ENCODE measurements at places on chromosomes 3 and 15. TPM values are rescaled to one million over a fixed set of nuclear protein-coding genes. Genes with fewer than 3 reads are reported as not detected.
A peak's percentile ranks its signal among the peaks of the same experiment; 100 is the strongest.

SLC35G2 gene
- total RNA-seq, result 23.3 TPM

GRCh38 chr15:39075756-39076341 lies 505.0 kb upstream of the THBS1 start:
- no peak for DNase-seq

DNA sequence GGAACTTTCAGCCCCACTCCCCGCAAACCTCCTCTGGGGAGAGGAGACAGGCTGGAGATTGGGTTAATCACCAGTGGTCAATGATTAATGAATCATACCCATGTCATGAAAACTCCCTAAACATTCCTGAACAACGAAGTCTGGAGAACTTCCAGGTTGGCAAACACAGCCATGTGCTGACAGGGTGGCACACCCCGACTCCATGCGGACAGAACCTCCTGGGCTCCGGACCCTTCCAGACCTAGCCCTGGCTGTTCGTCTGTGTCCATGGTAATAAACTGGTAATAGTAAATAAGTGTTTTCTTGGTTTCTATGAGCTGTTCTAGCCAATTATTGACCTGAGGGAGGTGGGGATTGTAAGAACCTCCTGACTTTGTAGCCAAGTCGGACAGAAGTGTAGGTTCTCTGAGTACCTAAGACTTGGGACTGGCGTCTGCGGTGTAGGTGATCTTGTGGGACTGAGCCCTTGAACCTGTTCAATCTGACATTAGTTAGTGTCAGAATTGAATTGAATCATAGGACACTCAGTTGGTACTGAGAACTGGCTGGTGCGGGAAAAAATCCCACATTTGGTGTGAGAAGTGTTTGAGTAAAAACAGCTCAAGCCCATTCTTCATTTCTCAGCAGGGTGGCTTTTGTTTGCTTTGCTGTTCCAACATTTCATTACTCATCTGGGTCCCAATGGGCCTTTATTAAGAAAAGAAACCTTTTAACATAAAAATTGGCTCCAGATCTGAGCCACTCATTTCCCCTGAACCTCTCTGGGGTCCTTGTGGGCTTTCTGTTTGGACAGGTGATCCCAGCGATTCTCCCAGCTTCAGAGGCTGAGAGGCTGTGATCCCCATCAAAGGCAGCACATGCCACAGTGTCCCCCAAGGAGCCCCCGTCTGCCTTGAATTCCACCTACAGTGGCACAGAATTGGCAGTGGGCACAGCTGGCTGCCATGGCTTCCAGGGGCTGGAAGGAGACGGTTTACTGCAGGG lies 151.0 kb downstream of the TJP1 start:
- peak; percentile 82 for DNase-seq

AADACL2 gene
- not detected for total RNA-seq

DNA sequence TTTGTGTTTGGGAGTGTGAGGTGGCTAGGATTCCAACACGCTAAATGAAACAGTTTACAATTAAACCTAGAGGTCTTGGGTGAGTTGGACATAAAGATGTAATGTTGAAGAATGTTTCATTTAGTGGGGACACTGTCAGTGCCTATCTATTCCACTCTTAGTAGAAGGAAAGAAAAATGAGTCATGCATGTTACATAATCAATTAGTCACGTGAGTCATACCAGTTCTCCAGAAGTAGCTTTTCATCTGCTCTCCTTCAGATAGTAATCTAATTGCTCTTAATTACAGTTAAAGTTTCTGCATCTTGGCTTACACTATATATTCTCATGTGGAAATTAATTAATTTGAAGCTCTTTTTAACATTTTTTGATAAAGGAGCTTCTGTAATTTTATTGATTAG lies 115.7 kb upstream of the P2RY1 start:
- DNase-seq, result no peak

GRCh38 chr3:120767106-120767505 lies 24.6 kb downstream of the GTF2E1 start:
- no peak for DNase-seq

GRCh38 chr3:107045791-107046190 lies 331.4 kb upstream of the CCDC54 start:
- DNase-seq, result no peak

- DNase-seq, result no peak
Observed at GRCh38 chr3:110413266-110413665, 658.4 kb upstream of the NECTIN3 start.

DNA sequence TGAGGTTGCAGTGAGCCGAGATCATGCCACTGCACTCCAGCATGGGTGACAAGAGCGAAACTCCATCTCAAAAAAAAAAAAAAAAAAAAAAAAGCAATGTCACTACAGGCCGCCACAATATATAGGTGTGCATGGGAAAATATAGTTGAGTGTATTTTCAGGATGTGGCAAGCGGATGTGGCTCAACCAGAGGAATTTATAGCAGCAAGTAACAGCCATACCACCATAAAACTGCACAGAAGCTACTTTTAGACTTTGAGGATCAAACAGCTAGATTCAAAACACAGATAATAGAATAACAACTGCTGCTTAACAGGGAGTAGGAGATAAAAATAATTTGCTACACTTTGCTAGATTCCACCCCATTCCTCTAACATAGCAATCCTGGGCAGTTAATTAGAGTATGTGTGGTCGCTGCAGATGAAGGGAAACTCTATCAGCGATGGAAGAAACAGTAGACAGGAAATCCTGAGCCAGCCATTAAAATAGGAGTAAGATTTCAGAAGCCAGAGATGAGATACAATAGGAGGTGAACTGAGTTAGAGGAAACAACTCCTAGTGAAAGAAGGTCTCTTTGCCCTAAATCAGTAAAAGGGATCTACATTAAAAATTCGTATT lies 318.7 kb upstream of the STT3B start:
- DNase-seq, result peak; percentile 43

ATP10A gene
- total RNA-seq, result 1.4 TPM

- DNase-seq, result no peak
Observed at GRCh38 chr3:143354342-143354741, 234.8 kb downstream of the CHST2 start.

SLC4A7 gene
- total RNA-seq, result 36.4 TPM

DNA sequence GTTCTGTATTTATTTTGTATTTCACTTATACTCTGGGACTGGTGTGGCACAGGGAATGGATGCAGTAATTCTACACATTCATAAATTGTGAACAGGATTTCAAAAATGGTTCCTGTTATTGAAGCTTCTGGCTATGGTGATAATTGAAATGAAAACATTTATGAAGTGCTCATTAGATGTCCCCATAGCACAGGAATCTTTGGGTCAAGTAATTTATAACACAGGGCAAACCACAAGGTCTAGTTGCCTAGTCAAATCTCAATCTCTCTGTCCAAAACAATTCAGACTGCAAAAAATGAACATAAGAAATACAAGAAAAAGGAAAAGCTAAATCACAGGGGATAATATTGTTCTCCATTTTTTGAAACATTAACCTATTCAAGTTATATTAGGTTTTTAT lies 117.5 kb upstream of the PTPRG start:
- no peak for DNase-seq

DNA sequence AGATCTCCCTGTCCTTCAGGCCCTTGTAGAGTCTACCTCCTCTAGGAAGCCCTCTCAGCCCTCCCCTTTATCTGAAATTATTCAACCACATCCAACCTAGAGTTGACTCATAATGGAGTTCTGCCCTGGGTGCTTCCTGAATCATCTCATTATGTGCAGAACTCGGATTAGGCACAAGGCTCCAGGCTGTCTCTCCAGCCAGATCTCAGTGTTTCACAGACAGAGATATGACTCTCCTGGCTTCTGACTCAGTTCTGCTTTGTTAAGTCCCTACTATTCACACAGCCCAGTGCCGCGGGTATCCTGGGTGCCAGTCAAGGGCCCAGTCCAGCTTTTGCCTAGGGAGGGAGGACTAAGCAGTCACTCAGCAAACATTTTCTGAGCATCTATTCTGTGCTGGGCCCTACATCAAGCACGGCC lies 9.3 kb downstream of the STRA6 start:
- DNase-seq, result no peak

SENP7 gene
- total RNA-seq, result 26.2 TPM

DNA sequence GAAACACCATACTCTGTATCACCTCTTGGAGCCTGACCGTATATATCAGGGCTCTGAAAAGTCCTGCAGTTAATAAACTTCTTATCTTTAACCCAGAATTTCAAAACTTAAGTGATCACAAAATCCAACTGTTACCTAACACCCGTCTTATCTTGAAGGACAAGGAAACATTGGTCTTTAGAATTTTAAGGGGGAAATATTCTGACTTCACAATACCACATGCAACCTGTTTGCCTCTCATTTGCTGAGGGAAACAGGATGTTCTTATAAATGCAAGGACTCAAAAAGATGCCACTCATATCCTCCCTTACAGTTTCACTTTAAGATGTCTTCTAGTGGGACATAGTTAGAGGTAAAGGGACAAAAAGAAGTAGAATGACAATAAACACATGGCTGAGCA lies 67.9 kb downstream of the CRTC3 start:
- DNase-seq, result no peak

GRCh38 chr3:81869382-81869781 lies 107.9 kb upstream of the GBE1 start:
- DNase-seq, result no peak

CCDC54 gene
- total RNA-seq, result not detected

- DNase-seq, result peak; percentile 81
Observed at GRCh38 chr15:31360843-31361763, 34.5 kb downstream of the KLF13 start.

GRCh38 chr3:175857666-175858270 lies 998.6 kb downstream of the NAALADL2 start:
- DNase-seq, result no peak

DNA sequence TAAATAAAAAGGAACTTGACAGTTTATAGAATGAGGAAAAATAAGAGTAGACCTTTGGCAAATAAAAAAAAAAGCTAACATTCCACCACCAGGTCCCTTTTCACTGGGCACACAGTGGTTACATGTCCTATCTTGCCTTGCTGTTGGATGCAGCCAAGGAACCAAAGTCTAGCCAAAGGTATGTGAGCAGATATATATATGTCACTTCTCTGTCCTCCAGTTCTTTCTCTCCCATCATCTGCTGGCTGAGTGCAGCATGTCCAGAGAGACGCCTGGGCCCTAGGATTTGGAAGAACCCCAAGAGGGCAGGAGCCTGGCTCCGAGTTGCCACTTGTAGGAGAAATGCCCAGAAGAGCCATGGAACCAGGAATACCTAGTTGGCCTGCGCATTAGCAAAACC lies 104.7 kb downstream of the SERPINI1 start:
- no peak for DNase-seq

DNA sequence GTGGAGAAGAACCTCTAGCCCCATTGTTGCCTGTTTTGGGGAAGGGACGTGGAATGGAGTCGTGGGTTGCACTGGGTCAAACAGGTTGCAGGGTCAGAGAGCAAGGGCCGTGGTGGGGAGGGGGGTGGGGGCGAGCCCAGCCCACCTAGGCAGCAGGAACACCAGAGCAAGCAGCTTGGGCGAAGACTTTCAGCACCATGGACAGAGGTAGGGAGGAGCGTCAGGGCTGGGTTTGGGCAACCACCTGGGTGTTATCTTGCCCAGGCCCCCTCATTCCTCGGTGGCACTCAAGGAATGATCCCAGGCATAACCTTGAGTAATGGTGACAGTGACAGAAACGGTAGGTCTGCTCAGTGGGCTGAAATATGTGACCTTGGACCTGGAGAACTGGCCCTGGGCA lies 45.9 kb upstream of the TMEM115 start:
- DNase-seq, result no peak

- no peak for DNase-seq
Observed at GRCh38 chr15:63422891-63423590, 41.4 kb upstream of the CA12 start.

Data from transverse colon (tissue), 4 donors.